ENCODE measurements at places on chromosomes 11 and 22.

DNA sequence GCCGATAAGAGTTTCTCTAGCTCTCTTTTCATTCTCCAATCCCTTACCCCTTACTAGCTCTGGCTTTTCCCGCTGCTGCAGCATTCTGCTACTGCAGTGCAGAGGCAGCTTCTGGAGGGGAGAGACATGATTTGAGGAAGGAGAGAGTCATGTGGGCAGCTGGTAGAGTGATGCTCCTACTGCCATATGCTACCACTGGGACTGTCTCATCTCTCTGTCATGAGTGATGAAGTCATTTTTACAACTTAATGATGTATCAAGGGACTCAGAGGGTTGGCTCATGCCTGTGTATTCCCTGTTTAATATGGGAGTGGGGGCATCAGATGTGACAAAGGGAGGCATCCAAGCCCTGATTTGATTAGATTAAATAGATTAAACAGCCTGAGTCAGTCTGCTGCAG lies 11.3 kb downstream of the SLC17A6 start:
- DNase-seq, result no peak

DNA sequence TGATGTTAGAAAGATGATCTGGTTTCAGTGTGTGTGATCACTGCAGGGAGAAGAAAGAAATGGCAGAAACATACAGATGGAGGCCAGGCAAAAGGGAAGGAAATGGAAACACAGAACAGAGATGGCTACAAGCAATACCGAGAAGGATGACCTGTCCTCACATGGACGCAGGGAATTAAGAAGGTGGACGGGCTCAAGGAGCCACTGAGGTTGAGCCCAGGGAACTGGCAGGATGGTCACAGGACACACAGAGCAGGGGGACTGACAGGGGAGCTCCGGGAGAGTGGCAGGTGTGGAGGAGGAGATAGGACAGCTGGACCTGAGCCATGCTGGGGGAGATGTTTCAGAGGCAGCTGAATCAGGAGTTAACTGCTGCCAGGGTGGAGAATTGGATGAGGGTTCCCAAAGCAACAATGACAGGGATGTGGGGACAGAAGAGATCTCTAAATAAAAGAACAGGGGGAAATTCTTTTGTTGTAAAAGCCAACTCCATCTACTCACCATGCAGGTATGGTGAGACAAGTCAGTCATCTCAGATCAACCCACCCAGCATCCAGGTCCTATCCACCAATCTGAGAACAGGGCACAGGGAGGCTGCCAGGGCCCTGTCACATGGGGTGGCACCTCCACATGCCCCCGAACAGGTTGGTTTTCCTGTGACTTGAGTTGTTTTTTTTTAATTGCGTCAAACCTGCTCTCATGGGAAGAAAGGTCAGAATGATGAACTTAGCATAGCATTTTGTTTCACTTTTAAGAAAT lies 26.3 kb downstream of the KLHL22 start:
- DNase-seq, result no peak

GRCh38 chr11:56950510-56950909 lies 38.2 kb upstream of the OR5AK2 start:
- DNase-seq, result no peak

DNA sequence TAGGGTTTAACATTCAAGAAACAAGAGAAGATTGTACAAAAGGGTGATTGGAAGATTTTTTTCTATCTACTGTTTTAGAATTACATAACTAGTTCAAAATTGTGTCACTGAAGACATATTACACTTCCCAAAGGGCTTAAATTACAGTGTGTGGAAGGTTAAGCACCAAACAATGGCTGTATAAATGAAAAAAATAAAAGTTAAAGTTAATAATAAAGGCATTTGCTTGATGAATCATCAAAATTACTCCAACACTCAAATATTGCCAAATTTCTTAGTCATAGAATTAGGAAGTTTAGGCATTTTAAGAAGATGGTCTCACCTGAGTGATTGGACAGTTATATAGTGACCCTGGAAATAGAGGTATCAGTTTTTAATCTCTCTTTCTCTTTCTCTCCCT lies 227.6 kb upstream of the CARD18 start:
- no peak for DNase-seq

GRCh38 chr22:23267226-23268043 lies 87.1 kb downstream of the BCR start:
- DNase-seq, result no peak

GRCh38 chr11:106178361-106178760 lies 100.9 kb downstream of the AASDHPPT start:
- no peak for DNase-seq

- DNase-seq, result peak; percentile 30
Observed at GRCh38 chr11:35272391-35272902, 133.5 kb downstream of the CD44 start.

- no peak for DNase-seq
Observed at GRCh38 chr11:134362192-134362901, 30.6 kb downstream of the GLB1L2 start.

GRCh38 chr22:49604732-49605302 lies 222.9 kb downstream of the BRD1 start:
- DNase-seq, result no peak

GRCh38 chr11:10414659-10415058 lies 40.4 kb upstream of the AMPD3 start:
- no peak for DNase-seq

- no peak for DNase-seq
Observed at GRCh38 chr22:28813772-28814518, 13.6 kb upstream of the XBP1 start.

GRCh38 chr11:111355956-111356659 lies 23.0 kb downstream of the POU2AF1 start:
- DNase-seq, result no peak

DNA sequence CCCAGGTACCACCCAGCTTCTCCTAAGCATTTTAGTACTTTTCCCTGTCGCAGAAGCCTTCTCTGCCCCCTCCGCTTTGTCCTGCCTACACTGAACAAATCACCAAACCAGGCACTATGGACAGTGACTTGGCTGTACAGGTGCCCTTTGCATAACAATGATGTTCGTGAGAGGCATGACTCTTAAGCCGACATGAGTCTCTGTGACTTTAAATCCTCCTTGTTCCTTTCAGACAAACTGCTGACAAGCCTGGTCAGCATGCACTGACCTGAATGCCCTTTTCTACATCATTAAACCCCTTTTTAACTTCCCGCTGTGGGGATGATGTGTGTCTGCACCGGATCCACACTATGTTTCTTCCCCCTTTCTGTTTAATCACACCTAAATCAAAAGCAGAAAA lies 16.6 kb downstream of the CAVIN3 start:
- DNase-seq, result no peak

DNA sequence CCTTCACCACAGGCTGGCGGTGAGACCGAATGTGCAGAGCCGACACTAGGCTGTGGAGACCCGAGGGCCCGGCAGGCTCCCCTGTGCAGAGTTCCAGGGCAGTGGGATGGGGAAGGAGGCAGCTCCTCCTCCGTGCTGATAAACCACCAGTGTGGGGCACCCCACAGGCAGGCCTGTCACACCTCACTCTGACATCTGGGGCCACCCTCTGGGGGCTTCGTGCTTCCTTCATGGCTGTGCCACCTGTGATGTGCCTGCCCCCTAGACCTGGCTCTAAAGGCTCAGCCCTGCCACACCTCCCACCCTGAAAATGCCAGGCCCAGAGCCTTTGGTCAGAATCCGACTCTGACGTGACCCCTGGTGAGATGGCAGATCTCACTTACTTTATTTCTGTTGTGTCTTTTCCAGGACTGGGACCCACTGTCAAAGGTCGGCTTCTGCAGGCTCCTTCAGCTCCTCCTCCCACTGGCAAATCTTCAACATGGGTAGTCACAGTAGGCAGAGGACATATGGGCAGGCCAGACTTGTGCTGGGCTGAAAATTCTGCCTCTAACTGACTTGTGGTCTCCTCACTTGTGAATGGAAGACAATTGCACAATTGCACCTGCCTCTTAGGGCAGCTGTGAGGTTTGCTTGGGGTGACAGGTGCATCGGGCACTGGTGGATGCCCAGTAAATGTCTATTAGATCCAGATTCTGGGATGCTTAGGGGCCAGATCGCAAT lies 46.2 kb upstream of the TSKU start:
- DNase-seq, result no peak

GRCh38 chr11:10301656-10302358 lies 3.1 kb upstream of the ADM start:
- no peak for DNase-seq

DNA sequence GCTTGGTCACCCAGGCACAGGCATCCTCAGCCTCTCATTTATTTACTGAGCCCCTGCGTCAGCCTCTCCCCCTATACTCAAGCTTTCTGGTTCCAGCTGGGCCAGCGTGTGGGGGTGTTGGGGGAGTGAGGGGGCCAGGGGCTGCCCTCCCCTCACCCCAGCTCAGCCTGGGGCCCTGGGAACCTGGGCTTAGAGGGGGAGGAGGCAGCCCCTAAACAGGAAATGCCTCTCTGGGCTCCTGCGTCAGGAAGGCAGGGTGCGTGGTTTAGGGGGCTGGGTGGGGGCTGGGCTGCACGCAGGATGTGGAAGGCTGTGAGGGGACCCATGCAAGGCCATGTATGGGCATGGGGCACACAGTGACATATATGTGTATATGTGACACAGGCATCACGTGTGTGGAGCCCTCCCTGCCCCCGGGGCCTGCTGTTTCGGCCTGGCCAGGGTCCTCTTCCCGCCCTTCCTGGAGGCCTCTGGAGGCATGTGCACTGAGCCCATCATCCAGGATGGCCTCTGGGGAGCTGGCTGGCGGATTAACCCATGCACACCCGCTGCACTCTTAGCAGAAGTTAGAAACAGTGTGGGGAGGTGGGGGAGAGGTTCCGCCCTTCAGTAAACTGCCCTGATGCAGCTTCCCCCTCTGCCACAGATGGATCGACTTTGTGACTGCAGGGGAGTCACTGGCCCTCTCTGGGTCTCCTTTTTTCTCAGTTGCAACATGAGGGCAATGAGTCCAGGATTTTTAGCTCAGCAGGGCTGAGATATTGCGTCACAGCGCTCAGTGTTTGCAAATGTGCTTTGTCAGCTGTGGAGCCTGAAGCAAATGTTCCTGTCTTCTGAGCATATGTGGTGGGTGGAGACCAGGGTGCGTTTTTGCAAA lies 1.1 kb upstream of the CD248 start:
- peak; percentile 69 for DNase-seq

DNA sequence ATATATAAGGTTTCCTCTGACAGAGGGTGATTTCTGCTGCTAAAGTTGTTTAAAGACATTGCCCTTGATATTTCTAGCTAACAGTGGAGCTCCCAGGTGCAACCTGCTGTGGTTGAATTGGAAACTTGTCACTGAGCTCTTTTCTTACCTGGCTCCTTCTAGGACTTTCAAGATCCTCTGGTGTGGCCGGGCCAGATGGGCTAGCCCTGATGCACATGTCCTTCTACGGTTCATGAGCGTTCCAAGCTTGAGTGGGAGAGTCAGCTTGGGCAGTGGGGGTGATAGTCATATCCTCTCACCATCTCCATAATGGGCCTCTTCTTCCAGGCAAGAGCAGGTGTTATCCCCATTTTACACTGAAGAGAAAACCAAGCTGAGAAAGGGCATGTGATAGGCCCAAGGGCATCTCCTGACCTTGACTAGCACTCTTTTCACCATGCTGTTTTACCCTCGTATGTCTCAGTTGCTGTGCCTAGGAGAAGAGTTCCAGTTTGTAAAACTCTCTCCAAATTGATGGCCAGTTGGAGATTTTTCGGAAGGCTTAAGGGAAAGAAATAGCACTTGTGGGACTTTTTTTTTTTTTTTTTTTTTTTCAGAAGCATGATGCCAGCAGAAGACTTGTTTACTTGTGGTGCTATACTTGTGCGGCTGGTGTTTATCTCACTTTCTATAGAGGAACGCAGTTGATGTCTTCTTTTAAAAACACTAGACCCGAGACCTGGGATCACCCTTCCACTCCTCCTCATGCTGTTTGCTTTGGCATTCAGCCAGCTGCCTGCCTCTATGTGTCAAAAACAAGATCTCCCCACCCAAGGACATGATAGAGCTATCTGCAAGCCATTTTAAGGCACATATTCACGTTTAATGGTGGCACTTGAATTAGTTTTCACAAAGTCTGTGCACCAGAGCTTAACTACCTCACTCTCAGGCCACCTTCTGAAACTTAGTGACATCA lies 32.6 kb downstream of the TEAD1 start:
- no peak for DNase-seq

DNA sequence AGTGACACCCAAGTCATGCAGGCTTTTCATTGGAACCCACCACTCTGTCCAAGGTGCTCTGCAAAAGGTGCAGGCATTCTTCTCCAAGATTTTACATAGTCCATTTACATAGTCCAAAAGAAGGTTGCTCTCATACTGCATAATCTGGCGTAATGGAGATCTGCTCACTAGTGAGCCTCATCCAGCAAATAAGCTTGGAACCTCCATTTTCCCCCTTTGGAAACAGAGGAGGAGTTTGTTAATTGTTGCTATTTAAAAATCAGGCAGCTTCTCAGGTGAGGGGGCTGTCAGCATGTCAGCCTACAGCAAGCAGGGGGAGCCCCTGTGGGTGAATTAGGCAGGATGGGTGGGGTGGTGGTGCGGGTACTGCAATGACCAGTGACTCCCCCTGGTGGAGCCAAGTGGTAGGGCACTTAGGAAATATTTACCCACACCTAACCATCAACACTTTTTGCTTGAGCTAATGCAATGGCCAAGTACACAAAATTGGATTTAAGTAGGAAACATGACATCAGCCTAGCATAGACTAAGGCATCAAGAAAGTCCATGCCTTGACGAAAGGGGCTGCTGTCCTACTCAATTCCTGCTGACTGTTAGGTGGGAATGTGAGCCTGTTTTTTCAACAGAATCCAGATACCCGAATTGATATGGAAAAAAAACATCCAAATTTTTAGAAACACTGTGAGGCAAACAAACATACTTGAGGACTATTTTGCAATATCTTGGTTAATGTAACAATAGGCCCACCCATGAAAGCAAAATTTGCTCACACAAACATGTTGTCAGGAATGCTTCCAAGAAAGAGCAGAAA lies 64.5 kb downstream of the AMBRA1 start:
- DNase-seq, result peak; percentile 68

DNA sequence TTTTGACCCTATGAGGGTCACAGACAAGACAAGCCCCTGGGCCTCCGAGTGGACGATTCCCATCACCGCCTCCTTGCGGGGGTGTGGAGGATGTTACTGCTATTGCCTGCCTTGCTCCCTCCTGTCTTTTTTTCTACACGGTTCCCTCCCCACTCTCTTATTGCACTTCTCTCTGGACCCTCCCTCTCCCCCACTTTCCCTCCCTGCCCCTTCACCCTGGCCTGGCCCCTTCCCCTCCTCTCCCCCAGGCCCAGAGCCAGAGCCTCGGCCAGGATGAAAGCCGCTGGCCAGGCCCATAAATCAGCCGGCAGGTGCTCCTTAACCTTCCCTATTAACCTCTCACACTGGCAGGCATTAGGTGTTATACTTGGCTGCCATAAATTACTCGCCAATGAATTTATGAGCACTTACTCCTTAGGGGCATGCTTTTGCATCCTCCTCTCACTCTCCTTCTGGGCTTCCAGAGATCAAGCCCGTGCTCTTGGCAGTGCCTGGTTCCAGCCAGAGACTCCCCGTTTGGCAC lies 18.3 kb upstream of the ALX4 start:
- DNase-seq, result no peak
